ENCODE measurements at places on chromosomes 13 and 19.

GRCh38 chr13:112635323-112635722 is 47.4 kb upstream of the TUBGCP3 start:
- DNase-seq: no peak

DNA sequence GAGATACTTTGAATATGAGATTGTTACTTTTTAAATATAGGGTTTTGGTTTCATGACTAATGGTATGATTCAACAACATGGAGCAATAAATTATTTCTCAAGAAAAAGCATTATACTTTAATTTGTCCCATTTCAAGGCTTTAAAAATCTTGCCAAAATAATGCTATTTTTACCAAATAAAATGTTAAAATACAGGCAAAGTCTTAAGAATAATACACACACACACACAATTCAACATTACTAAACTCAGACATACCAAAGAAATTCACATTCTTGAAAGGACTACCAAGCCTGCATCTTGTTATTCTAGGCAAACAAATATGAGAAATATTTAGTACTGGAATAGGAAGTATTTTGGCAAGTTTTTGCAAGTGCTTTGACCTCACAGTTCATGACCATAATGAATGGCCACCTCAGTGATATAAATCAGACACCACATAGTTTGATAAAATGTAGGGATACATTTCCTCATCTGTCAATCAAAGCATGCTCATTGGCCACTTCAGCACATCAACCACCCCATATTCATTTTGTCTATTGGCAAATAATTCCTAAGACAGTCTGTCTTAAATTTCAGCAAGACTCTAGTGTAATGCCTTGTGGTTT is 107.2 kb downstream of the NALCN start:
- DNase-seq: peak; percentile 84

- no peak for DNase-seq
These were observed 8.8 kb downstream of the CYP4F8 start for GRCh38 chr19:15623711-15624318.

- no peak for DNase-seq
These were observed 459.1 kb upstream of the GPC6 start for GRCh38 chr13:92767468-92767867.

DNA sequence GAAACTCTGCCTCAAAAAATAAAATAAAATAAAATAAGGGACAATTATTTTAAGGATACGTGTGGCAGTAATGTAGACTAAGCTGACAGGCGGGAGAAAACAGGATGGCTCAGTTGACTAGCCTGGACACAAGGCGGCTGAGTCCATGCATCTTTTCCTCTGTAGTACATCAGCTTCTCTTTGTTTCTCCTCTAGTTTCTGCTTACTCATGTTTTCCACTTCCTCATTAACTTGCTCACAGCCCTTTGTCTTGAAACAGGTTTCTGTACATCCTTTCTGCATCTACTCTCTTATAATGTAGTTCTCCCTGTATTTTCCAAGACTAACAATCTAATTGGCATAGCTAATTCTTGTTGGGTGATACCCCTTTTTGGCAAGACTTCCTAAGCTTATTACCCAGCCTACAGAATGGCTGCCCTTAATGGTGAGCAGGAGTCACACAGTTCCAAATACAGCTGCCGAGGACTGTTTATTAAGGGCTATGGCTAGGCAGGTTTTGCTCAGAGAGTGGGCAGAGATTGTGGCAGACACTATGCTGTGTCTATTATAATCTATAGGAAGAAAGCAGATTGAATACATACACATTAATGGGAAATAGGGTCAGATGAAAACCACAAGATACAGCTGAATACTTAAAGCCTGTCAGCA is 58.7 kb upstream of the KLF5 start:
- DNase-seq: peak; percentile 47

Measured in cardiac fibroblast (primary cell).